ENCODE measurements at places on chromosomes 6 and 20.

GRCh38 chr20:32006053-32006452 lies 4.2 kb upstream of the CCM2L start:
- DNase-seq, result no peak

GRCh38 chr20:57964011-57964862 lies 254.4 kb upstream of the PMEPA1 start:
- DNase-seq, result no peak

DNA sequence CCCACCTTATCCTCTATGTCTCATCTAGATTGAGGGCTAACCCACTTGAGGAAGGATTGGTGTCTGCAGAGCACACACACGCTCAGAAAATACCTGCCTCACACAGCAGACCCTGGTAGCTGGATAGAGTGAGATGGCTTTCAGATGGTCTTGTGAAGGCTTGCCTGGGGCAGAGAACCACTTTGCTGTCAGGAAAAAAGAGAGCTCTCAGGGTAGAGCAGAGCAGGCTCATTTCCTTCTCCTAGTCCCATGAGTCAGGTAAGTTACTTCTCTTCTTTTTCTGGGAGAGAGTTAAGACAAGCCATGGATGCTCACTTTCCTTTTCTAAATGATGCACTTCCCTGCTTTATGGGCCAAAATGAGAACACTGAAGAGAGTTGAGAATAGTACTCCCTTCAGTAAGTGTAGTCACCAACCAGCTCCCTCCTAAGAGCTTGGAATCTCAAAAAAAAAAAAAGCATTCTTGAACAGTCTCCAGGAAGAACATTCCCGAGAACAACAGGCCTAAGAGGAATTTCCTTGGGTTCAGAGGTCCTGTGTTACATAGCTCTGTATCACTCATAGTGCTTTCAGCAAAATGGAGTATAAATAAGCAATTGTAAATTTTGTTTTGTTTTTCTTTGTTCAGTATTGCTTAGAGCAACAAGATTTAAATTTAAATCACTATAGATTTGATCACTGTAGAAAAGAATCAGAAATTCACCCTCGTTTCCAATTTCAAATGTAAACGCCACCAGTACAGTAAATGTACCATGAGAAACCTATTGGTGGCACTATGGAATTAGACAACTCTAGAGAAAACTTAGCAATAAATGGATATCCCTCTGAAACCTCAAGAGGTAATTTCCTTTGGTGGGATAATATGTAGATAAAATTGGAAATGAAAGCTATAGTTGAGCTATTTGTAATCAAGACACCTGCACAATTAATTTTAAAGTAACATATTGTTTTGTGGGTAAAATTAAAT lies 530.3 kb downstream of the RFPL4B start:
- DNase-seq, result no peak

DNA sequence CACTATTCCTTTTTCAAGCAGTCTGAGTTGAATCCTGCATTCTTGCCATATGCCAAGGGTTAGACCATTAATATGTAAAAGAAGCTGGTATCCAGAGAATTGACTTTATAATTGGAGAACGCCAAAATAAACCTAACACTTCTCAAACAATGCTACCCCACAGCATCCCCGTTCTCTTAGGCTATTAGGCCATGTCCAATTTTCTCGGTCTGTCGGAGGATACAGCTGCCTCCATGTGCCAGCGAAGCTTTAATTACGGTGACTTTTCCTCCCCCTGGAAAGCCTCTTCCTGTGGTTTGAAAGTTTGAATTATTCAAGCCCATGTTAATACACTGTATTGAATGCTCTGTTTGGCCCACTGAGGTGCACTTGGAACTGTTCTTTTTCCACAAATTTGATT lies 60.5 kb downstream of the HS3ST5 start:
- DNase-seq, result no peak

GRCh38 chr6:11288065-11288464 lies 55.6 kb upstream of the NEDD9 start:
- DNase-seq, result peak; percentile 80

DNA sequence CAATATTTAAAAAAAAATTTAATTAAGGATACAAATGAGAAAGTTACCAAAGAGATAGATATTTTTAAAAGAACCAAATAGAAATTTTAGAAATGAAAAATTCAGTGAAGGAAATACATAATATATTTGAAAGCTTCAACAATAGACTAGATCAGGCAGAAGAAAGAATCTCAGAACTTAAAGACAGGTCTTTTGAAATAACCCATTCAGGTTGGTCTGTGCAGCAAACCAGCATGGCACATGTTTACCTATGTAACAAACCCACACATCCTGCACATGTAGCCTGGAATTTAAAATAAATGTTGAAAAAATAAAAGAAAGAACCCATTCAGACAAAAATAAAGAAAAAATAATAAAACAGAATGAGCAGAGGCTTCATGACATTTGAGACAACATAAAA lies 221.1 kb upstream of the ID4 start:
- DNase-seq, result no peak

DNA sequence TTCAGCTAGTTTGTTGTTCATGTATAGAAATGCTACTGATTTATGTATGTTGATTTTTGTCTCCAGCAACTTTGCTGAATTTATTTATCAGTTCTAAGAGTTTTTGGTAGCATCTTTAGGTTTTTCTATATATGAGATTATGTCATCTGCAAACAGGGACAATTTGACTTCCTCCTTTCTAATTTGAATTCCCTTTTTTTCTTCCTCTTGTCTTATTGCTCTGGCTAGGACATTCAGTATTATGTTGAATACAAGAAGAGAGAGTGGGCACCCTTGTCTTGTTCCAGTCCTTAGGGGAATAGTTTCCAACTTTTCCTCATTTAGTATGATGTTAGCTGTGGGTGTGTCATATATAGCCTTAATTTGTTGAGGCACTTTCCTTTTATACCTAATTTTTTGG lies 58.2 kb downstream of the CDH26 start:
- no peak for DNase-seq

DNA sequence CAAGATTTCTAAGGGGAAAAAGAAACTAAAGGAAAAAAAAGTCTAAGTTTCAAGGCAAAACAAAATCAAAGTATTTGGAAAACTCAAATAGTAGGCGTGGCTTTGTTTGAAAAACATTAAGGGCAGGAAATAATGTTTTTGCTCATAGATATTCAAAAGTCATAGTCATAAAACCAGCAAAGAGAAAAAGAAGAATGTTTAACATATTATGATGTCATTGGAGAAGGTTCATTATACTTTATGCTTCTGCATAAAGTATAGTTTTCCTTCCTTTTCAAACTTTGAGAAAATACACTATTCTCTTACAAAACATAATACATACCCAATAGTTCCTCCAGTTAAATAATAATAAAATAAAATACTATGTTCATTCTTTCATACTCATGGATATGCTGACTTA lies 13.7 kb downstream of the USP49 start:
- no peak for DNase-seq

DNA sequence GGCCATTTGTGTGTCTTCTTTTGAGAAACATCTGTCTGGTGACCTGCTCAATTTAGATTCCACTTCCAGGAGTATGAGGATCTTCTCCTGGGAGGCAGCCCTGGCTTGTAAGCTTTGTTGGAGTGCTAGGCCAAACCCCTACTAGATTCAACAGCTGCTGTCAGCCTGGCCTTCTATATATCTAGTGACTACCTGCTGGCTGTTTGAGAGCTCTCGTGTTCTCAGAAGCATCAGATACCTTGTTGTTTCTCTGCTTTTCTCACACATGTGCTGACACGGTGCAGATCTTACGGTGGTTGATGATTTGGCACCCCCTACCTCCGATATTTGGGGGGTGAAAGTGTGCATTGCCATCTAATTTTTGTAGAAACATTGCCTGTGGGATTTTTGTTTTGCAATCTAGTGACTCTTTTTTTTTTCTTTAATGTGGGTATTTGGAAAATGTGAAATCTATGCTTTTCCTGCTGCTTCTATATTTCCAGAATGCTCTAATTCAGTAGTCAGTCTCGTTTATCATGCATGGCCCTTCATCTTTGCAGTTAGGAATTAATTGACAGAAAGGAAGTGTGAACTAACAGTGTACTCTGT lies 4.7 kb downstream of the CCN2 start:
- no peak for DNase-seq

DNA sequence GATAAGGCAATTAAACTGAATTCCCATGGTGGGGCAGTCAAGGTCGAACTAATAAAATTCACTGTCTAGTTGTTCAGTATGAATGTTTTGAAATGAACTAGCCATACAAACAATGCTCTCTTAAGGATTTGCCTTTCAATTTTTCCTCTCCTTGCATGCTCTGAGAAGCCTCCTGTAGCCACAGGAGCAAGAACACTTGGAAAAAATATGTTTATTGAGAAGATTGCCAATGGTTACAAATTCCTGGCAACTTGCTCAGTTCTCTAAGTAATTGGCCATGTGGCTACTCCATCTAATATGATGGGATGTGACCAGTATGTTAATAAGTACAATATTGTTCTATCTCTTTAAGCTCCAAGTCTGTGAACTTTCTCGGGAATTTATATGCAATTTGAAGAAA lies 49.4 kb downstream of the FUT9 start:
- DNase-seq, result no peak

DNA sequence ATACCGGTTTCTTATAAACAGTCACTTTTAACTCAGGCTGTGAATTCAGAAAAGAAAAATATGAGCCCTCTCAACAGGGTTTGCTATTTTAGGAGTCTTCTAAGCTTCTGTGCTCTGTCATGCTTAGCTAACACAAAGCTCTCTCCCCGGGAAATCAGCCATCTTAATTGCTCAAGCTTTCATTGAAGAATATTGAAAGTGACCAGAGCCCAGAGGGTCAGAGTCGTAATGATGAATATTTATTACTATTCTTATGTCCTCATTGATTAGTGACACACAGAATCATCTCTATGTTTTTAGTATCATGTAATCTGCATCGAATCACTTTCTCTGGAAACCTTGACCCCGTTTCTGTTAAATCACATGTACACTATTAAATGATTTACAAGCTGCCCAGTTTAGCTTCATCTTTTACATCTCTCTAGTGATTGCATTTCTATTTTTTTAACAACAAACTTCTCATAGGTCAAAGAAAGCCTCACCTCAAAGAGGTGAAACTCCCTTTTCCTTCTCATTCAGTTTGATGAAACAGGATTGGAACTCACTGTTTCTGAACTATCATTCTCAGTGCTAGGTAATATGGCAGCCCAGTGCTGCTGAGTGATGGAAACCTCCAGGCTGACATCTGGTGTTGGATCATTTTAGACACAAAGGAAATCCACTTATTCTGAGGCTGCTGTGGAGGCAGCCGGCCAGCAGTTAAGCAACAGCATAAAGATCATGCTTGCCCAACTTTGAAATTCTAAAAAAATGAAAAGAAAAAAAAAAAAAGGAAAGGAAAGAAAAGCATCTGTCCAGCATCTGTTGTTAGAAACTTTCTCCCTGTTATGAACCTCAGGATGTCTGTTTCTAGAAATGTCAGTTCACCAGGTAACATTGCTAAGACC lies 96.3 kb downstream of the RFPL4B start:
- DNase-seq, result no peak

DNA sequence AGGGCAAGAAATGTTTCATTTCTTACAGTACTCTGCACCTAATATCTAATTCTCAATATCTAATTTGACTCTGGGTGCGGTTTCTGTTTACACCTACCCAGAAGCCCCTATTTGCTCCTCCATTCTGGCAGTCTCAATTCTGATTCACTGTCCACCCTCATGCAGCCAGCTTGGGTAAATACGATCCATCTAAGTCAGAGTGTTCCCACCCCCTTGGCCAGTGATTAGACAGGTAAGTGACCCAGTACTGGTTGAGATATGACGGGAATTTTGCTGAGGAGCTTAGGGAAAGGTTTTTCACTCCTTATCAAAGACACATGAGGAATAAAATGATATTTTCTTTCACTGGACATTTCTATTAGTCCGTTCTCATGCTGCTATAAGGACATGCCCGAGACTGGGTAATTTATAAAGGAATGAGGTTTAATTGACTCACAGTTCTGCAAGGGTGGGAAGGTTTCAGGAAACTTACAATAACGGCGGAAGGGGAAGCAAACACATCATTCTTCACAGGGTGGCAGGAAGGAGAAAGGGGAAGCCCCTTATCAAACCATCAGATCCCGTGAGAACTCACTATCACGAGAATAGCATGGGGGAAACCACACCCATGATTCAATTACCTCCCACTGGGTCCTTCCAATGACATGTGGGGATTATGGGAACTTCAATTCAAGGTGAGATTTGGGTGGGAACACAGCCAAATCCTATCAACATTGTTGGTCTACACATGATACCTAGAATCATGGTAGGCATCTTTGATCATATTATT lies 29.4 kb downstream of the GLO1 start:
- DNase-seq, result no peak

GRCh38 chr6:130896249-130896648 lies 69.0 kb downstream of the SMLR1 start:
- DNase-seq, result no peak

- no peak for DNase-seq
Measured at GRCh38 chr6:111894272-111894671, 21.0 kb upstream of the FYN start.

DNA sequence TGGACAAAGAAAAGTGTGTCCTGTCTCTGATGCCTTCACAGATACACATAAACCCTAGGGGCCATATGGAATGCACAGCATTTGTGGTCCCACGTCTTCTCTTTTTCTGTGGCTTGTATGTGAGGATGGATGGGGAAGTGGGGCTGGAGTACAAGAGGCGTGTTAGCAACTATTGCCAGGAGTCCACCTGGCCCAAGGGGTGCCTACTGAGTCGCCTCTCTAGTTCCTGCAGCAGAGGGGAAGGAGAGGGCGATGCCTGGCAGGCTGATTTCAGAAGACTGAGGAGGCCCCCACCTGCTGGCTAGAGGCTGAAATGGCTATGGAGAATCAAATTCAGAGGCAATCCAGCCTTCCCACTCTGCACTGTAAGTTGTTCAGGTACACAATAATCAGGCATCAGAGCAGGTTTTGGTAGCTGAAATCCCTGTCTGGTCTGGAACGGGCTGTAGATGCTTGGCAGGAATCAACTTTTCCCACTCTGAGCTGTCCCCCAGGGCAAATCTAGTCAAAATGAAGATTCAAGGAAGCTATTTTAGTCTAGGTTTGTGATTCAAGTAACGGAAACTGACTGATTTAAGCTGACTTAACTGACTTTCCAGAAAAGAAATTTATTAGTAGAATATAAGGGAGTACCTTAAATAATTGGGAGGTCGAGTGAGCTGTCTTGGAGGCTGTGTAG lies 14.9 kb upstream of the PPARD start:
- no peak for DNase-seq

DNA sequence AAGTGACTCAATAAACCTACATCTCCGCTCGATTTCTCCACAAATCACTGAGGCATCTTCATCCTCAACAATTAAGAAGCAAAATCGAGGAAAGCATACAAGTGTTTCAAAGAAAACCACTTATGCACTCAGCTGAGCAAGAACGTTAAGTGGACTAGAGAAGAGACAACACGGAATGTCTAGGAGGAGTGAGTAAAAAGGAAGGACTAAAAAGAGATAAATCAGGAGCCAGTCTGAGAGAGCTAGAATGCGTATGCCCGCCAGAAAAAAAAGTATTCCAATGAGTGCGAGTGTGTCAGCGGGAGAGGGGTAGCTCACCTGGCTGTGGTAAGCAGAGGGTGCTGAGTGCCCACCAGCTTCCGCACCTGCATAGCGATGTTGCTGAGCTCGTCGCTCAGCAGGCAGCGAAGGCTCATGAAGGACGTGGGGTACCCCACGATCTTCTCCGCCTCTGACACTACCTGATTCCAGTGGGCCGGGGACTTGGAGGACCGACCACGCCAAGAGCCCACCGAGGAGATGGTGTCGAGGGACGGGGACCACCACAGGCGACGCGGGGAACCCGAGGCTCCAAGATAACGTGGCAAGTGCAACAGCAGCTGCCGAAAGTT lies 587 bp downstream of the PDSS2 start:
- peak; percentile 34 for DNase-seq

- no peak for DNase-seq
Measured at GRCh38 chr6:41917528-41917927, 3.4 kb downstream of the MED20 start.

- no peak for DNase-seq
Measured at GRCh38 chr6:37515712-37516075, 16.0 kb upstream of the CCDC167 start.
